Stomach (tissue), 19 donors: ENCODE measurements at places on chromosomes 1 and 21. TPM values are rescaled to one million over a fixed set of nuclear protein-coding genes. Genes with fewer than 3 reads are reported as not detected.
A peak's percentile ranks its signal among the peaks of the same experiment; 100 is the strongest.

The FALEC gene
- polyA plus RNA-seq: not detected

The WDR47 gene
- polyA plus RNA-seq: 3.7 TPM

The C1orf87 gene
- polyA plus RNA-seq: not detected

The SELP gene
- polyA plus RNA-seq: 2.7 TPM

GRCh38 chr21:18840239-18840638 is 436.7 kb upstream of the TMPRSS15 start:
- no peak overlapping the region for H3K4me3 ChIP-seq
- no peaks in the 10 kb centered on the region for H3K27me3 ChIP-seq
- H3K27ac ChIP-seq: no peak overlapping the region
- H3K36me3 ChIP-seq: no peaks in the 10 kb centered on the region

- peak overlapping the region; percentile 55 for H3K4me3 ChIP-seq
- peak; percentile 81 for DNase-seq
- H3K36me3 ChIP-seq: no peaks in the 10 kb centered on the region
- H3K27ac ChIP-seq: peak overlapping the region; percentile 93
These were observed 2.7 kb upstream of the PRDM16 start for GRCh38 chr1:3066250-3066711.

DNA sequence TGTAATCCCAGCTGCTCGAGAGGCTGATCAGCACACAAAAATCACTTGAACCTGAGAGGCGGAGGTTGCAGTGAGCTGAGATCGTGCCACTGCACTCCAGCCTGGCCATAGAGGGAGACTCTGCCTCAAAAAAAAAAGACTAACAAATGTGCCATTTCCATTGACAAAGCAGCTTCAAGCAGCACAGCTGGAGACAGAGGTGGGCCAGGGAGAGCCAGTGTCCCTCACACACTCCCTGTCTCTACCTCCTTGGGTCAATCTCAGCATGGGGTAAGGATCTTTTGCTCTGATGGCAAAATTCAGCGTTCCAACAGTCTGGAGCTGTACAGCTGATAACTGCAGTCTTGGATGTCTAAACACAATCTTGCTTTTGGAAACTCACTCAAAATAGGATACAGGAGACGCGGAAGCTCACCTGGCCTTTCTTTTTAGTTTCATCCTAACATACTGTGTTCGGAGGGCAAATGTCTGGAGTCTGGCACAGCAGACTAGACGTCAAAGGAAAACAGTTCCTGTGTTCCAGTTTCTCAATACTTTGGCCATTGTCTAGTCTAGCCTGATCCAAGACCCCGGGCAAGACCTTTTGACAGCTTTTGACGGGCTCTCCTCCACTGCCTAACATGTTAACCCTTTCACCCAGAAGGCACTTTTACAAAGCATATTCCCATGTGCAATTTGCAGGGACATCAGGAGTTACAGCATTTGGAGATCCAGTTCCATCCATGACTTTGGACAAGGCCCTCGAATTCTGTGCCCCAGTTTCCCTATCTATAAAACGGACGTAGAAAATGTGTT is 2.9 kb downstream of the RCC2 start:
- peak overlapping the region; percentile 83 for H3K27ac ChIP-seq
- no peaks in the 10 kb centered on the region for H3K27me3 ChIP-seq
- peaks cover 25% of the 10 kb centered on the region for H3K36me3 ChIP-seq
- H3K4me3 ChIP-seq: peak overlapping the region; percentile 78
- no peak for DNase-seq

GRCh38 chr1:39672551-39672947 is 642 bp upstream of the NT5C1A start:
- no peaks in the 10 kb centered on the region for H3K36me3 ChIP-seq
- peak; percentile 38 for DNase-seq
- no peak overlapping the region for H3K27ac ChIP-seq

The CASP9 gene
- 9.5 TPM for polyA plus RNA-seq

GRCh38 chr1:160453443-160453842 is 53.1 kb downstream of the VANGL2 start:
- H3K4me1 ChIP-seq: peaks cover 15% of the 10 kb centered on the region
- H3K4me3 ChIP-seq: no peak overlapping the region
- H3K27ac ChIP-seq: no peak overlapping the region
- no peaks in the 10 kb centered on the region for H3K27me3 ChIP-seq
- no peaks in the 10 kb centered on the region for H3K36me3 ChIP-seq
- no peak for DNase-seq

- DNase-seq: peak; percentile 66
- peaks cover 8% of the 10 kb centered on the region for H3K36me3 ChIP-seq
- peaks cover 39% of the 10 kb centered on the region for H3K4me1 ChIP-seq
- H3K27ac ChIP-seq: peak overlapping the region; percentile 99
- peak overlapping the region; percentile 83 for H3K4me3 ChIP-seq
These were observed 1.4 kb downstream of the JUN start for GRCh38 chr1:58782178-58783089.

The CHODL gene
- polyA plus RNA-seq: 0.40 TPM

DNA sequence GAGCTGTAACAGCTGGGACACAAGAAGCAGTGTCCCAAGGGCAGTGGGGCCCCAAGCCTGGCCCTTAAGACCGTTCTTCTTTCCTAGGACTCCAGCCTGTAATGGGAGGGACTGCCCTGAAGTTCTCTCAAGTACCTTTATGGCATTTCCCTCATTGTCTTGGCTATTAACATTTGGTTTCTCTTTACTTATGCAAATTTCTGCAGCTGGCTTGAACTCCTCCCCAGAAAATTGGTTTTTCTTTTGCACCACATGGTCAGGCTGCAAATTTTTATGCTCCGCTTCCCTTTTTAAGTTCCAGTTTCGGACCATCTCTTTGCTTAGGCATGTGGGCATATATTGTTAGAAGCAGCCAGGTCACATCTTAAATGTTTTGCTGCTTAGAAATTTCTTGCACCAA is 3.1 kb upstream of the MROH9 start:
- H3K36me3 ChIP-seq: no peaks in the 10 kb centered on the region
- no peak overlapping the region for H3K4me3 ChIP-seq
- no peak for DNase-seq
- no peak overlapping the region for H3K27ac ChIP-seq
- H3K27me3 ChIP-seq: no peaks in the 10 kb centered on the region

The PLA2G5 gene
- 0.92 TPM for polyA plus RNA-seq

DNA sequence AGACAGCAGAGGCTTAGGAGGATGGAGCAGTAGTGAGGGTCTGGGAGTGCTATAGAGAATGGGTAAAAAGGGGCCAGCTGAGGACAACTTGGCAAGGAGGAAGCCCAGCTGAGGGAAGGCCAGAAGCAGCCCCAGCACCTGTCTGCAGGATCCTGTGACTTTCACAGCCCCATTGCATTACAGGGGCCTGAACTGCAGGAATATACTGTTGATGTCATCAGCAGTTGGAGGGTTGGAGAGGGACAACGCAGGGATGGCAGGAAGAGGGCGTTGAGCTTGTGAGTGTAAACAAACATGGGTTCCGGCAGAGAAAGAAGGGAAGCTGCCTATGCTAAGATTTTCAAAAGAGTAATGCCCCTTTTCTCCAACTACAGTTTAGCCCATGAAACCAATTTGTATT is 628.5 kb downstream of the SMYD3 start:
- H3K4me1 ChIP-seq: peaks cover 27% of the 10 kb centered on the region
- H3K36me3 ChIP-seq: no peaks in the 10 kb centered on the region
- no peaks in the 10 kb centered on the region for H3K27me3 ChIP-seq

DNA sequence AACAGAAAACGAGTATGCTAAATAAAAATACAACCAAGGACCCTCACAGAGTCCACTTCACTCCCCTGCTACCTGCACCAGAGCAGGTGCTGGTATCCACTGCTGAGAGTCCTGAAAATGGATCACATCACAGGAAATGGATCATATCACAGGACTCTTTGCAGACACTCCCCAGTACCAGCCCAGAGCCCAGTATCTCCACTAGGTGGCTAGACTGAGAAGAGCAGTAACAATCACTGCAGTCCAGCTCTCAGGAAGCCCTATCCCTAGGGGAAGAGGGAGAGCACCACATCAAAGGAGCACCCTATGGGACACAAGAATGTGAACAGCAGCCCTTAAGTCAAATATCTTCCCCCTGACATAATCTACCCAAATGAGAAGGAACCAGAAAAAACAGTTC is 28.0 kb downstream of the AGBL4 start:
- no peak overlapping the region for H3K4me3 ChIP-seq
- H3K36me3 ChIP-seq: no peaks in the 10 kb centered on the region
- DNase-seq: no peak

GRCh38 chr1:67733681-67734322 is 48.8 kb downstream of the GADD45A start:
- no peaks in the 10 kb centered on the region for H3K27me3 ChIP-seq
- no peak for DNase-seq

DNA sequence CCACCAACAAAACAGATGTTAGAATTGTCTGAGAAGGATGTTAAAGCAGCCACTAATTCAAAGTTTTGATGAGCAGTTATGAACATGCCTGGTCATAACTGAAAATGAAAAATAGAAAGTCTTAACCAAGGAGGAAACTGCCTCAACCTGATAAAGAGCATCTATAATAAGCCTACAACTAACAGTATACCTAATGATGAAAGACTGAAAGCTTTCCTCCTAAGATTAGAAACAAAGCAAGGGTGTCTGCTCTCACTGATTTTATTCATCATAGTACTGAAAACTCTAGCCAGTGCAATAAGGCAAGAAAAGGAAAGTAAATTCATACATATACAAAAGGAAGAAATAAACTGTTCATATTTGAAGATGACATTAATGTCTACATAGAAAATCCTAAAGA is 82.0 kb downstream of the KCNK1 start:
- DNase-seq: no peak
- no peaks in the 10 kb centered on the region for H3K27me3 ChIP-seq
- H3K36me3 ChIP-seq: no peaks in the 10 kb centered on the region
- no peak overlapping the region for H3K4me3 ChIP-seq

DNA sequence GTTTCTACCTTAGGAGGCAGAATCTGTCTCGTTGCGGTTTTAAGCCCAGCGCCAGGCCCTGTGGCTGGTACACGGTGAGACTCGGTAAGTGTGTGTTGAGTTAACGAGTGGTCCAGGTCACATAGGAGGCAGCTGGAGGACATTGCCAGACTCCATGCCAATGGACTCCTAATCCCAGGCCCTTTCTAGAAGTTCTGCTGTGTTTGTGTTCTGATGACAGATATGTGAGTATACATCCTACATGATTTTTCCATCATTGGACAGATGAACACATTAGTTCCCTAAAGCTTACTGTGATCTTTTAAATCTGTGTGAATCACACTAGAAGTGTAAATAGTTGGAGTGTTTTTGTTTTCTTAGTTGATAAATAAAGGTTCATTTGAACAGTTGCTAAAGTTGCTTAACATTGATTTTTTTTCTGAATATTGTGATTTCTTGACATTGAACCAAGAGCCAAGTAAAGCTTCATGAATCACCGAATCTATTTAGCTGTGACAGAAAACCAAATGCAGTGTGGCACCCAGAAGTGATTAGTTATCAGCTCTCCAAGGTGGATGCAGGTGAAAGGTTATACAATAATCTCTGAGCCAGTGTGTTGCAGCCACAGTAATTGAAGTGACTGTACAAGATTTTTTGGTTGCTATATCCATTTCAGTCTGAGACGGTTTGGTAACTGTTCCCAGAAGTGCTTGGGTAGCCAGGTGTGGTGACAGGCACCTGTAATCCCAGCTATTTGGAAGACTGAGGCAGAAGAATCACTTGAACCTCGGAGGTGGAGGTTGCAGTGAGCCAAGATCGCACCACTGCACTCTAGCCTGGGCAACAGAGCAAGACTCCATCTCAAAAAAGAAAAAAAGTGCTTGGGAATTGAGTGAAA is 46.3 kb downstream of the DOP1B start:
- H3K4me3 ChIP-seq: no peak overlapping the region
- peaks cover 40% of the 10 kb centered on the region for H3K4me1 ChIP-seq

The NID1 gene
- 32.7 TPM for polyA plus RNA-seq

The TCHH gene
- polyA plus RNA-seq: 0.13 TPM

The UBASH3A gene
- 0.31 TPM for polyA plus RNA-seq

- H3K27ac ChIP-seq: no peak overlapping the region
- no peaks in the 10 kb centered on the region for H3K27me3 ChIP-seq
- DNase-seq: no peak
- H3K4me1 ChIP-seq: peaks cover 4% of the 10 kb centered on the region
- no peak overlapping the region for H3K4me3 ChIP-seq
- peaks cover 20% of the 10 kb centered on the region for H3K36me3 ChIP-seq
These were observed 50.3 kb upstream of the L1TD1 start for GRCh38 chr1:62144238-62144831.

DNA sequence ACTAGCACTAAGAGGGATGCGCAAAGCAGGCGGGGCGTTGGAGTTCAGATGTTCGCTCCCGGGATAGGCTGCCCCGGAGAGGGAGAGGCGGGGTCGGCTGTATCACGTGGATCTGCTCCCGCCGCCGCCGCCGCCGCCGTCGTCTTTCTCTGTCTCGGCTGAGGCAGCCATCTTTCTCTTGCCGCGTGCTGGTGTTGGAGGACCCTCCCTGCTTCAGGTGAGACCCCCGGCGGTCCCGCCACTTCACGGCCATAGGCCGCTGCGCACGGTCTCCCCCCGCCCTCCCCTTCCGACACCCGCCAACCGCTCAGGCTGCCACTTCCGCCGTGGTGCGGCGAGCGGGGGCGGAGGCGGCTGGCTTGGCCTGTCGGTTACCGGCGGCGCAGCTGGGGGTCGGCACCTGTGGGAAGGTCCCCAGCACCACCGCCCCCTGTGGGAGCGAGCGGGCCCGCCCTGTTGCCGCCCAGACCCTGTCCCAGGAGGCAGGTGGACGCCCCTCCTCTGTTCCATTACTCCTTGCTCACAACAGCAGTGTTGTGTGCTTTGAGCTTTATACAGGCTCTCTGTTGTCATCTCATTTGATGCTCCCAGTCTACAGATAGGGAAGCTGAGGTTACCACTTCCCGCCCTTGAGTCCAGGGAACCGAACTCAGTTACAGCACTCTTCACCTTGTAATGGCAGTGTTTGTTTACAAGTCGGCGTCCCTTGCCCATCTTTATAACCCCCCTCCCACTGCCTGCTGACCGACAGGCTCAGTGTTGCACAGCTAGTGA is at the start of gene BTF3L4:
Gene BTF3L4 (plus strand): TSS at position 133 of the 774 bp plus-strand sequence. CDS start 3,553 bp downstream, outside the sequence.
- DNase-seq: peak; percentile 96
- peaks cover 33% of the 10 kb centered on the region for H3K36me3 ChIP-seq
- H3K4me3 ChIP-seq: peak within 1 kb of the TSS; percentile 76
- H3K4me1 ChIP-seq: peaks cover 54% of the 10 kb centered on the region
- H3K27me3 ChIP-seq: no peaks in the 10 kb centered on the region

The GCSAML gene
- polyA plus RNA-seq: 2.1 TPM

DNA sequence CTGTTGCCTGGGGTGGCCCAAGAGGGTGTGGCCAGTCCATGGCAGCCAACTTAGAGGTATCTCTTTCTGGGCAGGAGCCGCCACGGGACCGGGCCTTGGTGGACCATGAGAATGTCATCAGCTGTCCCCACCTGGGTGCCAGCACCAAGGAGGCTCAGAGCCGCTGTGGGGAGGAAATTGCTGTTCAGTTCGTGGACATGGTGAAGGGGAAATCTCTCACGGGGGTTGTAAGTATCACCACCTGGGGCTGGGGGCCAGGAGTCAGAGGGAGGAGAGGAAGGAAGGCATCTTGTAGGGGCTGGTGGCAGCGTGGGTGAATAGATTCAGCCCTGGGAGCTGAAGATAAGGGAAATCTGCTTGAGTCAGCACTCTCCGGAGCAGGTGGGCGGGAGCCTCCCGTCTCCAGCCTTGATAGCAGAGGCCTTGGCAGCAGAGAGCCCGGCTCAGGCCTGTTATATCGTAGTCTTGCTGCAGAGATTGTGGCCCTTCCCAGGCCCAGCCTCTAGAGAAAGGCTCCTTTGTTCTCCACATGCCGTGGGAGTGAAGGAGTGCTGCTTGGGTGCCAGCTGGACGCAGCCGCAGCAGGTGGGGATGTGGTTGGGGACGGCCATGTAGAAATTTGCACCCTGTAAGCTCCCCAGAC is 25.4 kb downstream of the PHGDH start:
- peaks cover 55% of the 10 kb centered on the region for H3K36me3 ChIP-seq
- no peak overlapping the region for H3K4me3 ChIP-seq
- peaks cover 28% of the 10 kb centered on the region for H3K4me1 ChIP-seq
- peak; percentile 92 for DNase-seq
- peak overlapping the region; percentile 76 for H3K27ac ChIP-seq
- no peaks in the 10 kb centered on the region for H3K27me3 ChIP-seq
